ENCODE measurements at places on chromosomes 12 and 14.

- DNase-seq: no peak
Observed at GRCh38 chr12:66129934-66130266, 650 bp downstream of the LLPH start.

DNA sequence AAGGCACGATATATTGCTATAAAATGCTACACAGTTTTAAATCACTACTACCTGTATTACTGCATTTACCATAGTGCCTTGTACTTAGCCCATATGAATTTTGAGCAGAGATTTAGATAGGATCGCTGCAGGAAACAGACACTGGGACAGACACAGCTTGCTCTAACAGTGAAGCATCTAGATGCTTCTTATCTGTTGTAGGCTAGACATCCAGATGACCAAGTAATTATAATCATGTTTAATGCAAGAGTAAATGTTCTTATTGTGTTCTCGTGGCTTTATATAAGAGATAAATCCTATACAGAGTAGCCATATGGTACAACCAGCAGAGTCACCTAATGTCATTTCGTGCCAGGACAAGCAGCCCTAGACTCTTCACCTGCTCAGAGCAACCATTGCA, 92.8 kb downstream of the ASCL1 start:
- DNase-seq: no peak

- no peak for DNase-seq
Observed at GRCh38 chr12:26941215-26941594, 2.9 kb downstream of the FGFR1OP2 start.

GRCh38 chr12:53224897-53225634, 6.9 kb downstream of the RARG start:
- no peak for DNase-seq

GRCh38 chr12:13044906-13045299, 722 bp downstream of the FAM234B start:
- DNase-seq: no peak

DNA sequence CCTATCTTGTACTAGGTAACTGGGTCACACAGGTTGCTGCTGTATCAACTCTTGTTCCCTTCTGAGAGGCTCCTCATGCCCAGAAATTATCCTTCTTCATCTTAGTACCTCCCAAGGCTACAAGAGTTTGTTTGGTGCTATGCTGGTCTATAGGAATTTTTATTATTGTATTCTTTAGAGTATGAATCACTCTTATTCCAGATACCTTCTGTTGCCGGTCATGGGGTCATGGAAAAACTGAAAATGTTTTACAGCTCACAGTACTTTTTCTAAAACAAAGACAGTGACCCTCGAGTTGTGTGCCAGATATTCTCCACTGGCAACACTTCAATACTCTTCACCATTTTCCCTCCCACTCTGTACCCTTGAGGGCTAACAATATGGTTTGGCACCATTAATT, 1598.0 kb upstream of the TMEM132C start:
- no peak for DNase-seq

DNA sequence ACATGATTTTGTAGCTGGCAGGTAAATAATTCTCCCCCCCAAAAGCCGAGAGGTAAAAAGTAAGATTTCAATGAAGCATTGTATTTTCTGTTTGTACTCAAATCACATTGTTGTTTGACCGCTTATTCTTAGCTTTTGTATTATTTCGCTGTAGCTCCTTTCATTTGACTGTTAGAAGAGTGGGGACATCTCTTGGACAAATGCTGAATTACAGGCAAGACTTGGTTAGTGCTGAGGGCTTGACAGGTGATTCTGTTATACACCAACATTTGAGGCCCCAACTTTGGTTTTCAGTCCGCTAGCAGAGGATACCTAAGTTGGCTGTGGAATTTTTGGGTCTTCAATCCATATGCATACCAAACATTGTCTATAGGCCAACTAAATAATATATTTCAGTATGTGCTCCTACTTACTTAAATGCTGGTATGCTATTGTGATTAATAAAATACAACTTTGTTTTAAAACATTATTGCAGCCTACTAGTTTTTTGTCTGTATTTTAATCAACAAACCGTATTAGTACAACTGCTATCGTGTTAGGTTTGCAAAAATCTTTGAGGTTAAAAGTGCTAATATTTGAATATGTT, 102.2 kb downstream of the ERC1 start:
- no peak for DNase-seq

DNA sequence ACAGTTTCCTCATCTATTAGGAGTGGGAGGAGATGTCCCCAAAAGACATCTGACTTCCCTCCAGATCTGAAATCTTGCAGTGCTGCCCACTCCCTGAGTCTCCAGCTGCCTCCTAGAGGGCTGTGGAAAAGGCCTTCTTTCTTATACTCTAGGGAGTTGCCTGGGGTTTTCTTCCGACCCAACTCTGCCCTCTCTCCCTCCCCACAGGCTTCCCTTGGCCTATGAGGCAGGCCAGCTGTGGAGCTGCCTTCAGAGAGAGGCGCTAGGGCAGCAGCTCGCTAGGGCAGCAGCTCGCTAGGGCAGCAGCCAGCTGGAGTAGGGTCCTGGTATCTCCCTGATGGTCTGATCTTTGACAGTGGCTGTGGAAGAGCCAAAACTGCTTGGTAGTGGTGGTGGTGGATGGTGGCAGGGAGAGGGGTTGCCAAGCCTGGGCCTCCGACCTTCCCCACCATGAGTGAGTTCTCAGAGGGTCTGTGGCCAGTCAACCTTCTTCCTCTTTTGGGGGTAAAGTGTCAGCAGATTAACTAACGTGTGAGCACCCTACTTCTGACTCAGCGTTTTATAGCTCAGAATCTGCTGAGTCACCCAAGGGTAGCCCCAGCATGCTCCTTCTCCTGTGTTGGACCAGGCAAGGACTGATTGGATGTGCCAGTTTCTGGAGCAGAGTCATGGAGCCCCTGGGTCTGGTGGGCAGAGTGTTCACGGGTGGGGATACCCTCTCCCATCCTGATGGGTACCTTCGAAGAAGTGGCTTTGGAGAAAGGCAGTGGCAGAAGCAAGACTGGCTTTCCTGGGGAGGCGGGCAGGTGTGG, 2.3 kb downstream of the SLC48A1 start:
- DNase-seq: no peak

DNA sequence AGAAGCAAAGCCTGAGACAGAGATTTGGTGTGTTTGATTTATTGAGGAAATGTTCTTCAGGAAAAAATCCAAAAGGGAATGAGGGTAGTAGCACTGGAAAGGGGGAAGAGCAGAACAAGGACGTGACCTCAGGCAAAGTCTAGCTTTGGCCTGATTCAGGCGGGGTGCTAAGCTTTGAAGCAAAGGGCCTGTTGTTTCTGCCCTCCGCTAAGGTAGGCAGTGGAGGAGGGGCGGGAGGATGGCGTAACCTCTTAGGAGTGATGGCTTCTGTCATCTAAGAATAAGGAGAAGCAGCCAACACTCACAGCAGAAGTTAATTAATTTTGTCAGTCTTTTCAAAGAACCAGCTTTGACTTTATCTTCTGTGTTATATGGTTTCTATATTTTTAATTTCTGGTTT, 20.4 kb downstream of the ABHD12B start:
- no peak for DNase-seq

DNA sequence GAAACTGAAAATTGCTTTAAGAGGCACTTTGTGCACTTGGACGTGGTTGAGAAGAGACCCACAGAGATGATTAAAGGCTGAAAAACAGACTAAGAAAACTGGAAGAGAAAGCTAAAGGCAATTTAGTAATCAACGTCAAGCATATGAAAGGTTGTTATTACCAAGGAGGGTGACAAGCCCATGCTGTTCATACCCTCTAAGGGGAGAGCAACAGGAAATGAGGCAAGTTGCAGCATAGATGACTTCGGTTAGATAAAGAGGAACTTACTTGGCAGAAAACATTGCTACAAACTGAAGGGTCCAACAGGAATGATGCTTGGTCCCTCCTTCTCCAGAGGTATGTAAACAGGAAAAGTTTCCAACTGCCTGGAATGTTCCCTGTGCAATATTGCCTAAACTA, 107.8 kb downstream of the DUSP6 start:
- no peak for DNase-seq

- peak; percentile 60 for DNase-seq
Observed at GRCh38 chr14:36655963-36656686, 5.5 kb upstream of the PAX9 start.

DNA sequence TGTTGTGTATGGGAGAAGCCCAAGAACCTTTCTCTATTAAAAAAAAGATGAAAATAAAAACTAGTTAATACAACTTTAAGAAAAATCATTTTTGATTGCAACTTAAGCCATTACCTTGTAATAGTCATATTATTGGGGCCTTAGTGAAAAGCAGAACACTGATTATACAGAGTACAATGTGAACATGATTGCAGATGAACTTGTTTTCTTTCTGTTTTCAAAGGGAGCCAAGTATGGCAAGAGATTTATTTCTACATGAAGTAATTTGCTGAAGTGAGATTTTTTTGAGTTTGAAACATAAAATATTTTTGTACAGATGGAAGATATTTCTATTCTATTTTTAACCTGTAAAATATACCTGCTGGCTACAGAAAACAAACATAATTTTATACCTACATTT, 104.9 kb downstream of the GPR135 start:
- DNase-seq: no peak

DNA sequence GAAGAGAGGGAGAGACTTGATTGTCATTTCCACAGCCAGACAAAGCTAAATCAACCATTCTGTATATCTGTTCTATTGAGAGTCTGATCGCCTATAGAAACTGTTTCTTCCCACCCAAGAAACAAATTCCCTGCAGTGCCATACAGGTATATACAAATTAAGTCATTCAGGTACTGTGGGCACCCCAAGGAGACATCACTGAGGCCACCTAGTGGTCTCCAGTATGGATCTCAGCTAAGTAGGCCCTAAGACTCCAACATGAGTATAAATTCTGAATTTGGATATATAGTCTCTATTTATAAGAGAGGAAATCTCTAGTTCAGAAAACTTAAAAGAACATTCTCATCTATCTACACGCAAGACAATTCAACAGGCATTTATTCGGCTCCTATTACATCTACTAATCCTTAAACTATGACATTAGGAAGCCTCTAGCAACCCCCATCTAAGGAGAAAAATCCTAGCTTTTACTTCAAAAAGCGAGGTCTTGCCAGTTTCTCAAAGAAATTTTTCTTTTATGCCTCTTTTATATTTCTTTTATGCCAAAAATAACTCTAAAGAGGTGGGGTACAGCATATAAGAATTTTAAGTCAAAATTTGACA, 62.6 kb downstream of the DCAF5 start:
- no peak for DNase-seq

Data from NCI-H1048 (cell line).